ENCODE measurements at places on chromosomes 3 and 15. TPM values are rescaled to one million over a fixed set of nuclear protein-coding genes. Genes with fewer than 3 reads are reported as not detected.

- no peak for DNase-seq
Measured at GRCh38 chr15:31316135-31316795, 10.4 kb upstream of the KLF13 start.

DNA sequence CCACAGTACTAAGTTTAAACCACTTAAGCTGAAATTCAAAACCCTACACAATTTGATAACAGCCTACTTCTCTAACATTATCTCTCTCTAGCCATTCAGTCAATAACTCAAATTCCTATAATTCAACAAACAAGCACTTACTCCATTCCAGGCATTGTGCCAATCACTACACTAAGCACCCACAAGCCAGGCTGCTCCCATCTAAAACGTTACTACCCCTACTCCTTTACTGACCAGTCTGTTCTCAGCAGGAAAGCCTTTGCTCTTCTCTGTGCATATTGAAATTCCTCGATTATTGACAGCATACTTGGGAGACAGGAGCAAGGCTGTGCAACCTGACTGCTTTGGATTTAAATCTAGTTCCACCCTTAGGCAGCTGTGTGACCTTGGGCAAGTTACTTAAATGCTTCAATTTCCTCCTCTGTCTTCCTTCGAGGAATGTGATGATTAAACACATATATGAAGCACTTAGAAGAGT lies 177.2 kb upstream of the THBS1 start:
- DNase-seq, result no peak

GRCh38 chr15:27201425-27201824 lies 230.4 kb downstream of the GABRG3 start:
- no peak for DNase-seq

DNA sequence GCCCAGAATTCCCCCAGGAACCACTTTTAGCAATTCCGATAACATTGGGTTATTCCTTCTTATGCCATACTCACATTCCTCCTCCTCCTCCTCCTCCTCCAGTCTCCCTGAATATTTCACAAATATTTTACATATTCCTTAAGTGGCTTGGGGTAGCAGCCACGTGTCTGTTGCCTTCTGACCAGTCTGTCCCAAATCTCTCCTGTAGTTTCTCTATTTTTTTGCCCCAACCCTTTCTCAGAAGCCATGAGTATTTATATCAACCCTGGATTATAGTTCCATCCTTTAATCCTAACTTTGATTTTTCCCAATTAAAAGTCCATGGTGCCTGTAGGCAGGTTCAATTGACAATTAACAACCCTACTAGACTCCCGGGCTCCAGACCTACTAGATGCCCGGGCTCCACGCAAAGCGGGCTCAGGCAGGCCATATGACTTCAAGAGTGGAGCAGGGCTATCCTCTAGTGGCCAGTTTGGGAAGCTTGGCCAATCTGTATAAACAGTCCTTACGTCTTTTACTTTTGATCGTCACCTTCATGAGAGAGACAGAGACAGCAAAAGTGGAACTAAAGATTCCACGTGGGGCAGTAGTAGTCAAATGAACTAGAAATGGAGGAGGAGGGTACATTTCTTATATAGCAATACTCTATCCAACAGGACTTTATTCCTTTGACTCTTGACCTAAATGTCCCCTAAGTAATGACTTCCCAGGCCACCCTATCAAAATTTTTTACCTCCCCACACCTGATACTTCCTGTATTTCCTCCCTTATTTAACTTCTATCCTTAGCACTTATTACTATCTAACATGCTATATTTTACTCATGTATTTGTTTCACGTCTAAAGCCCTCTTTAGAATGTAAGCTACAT lies 69.7 kb downstream of the USF3 start:
- DNase-seq, result no peak

DNA sequence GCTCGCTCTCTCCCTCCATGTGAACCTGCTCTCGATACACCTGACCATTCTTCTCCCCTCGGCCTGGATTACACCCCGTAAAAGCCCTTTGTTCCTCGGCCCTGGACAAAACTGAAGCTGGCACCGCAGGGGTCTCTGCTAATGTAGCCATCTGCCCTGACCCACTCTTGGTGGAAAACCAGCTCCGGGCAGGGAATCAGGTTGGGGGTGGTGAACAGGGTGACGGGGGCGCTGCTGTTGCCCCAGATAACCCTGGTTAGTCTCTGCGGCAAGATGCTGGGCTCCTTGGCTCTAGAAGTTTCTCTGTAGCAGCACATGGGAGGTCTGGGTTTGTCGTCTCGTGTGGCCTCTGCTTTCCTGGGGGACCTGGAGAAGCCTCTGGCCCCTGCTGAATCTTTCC lies 86.4 kb downstream of the WNT7A start:
- DNase-seq, result no peak

- DNase-seq, result no peak
Measured at GRCh38 chr3:32940726-32941125, 10.7 kb upstream of the CCR4 start.

DNA sequence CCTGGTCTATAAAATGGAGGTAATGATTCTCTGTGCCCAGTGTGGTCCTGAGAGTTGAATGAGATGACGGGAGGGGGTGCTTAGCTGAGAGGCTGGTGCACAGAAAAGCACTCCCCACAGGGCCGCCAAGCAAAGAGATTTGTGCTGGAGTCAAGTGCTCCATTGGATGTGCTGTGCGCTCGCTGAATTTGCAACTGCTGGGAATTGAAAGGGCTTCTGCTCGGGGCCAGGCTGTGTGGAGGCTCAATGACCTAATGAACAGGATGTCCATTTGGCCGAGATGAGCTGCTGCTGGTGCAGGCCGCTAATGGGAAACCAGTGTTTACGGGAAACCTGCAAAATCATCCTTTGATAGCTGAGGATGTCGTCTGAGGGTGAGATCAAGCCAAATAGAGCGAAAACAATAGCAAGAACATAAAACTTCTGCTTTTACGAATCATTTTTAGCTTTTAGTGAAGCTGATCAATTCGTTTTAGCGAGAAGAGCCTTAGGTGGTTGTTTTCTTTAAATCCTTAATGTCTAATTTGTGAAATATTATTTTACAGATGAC lies 211.7 kb downstream of the GABRG3 start:
- no peak for DNase-seq

DNA sequence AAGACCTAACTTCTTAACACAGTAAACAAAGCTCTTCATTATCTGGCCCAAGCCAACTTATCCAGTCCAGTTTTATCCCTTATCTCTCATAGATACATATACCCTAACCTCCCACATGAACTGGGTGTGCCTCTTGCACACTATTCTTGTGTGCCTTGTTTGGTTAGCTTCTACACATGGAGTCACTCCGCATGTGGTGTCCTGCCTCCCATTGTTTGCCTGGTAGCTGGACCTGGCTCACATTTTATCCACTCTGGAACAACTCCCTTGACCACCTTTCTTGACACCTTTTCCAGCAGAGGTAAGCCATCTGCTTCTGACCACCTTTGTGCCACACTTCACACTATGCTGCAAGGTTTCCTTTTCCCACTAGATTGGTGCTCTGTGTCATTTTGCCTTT lies 15.2 kb downstream of the TIPARP start:
- DNase-seq, result no peak

DNA sequence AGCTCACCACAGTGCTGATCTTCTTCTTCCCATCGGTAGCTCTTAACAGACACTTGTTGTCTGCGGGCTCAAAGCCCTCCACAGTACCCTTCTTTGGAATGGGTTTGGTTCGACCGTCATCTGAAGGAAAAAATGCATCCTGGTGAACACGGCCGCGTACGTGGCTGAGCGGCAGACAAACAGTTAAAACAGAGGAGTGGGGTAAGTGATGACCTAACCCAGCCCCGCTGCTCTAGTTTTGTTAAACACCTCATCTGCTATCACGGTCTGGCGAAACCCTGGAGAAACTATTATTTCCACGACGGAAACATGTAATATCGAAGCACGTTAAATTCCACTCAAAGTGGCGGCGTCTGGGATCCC lies 725 bp downstream of the SRP14 start:
- no peak for DNase-seq

- peak; percentile 11 for DNase-seq
Measured at GRCh38 chr15:73865379-73865778, 8.0 kb upstream of the TBC1D21 start.

- DNase-seq, result no peak
Measured at GRCh38 chr3:94117729-94118128, 54.9 kb downstream of the NSUN3 start.

DNA sequence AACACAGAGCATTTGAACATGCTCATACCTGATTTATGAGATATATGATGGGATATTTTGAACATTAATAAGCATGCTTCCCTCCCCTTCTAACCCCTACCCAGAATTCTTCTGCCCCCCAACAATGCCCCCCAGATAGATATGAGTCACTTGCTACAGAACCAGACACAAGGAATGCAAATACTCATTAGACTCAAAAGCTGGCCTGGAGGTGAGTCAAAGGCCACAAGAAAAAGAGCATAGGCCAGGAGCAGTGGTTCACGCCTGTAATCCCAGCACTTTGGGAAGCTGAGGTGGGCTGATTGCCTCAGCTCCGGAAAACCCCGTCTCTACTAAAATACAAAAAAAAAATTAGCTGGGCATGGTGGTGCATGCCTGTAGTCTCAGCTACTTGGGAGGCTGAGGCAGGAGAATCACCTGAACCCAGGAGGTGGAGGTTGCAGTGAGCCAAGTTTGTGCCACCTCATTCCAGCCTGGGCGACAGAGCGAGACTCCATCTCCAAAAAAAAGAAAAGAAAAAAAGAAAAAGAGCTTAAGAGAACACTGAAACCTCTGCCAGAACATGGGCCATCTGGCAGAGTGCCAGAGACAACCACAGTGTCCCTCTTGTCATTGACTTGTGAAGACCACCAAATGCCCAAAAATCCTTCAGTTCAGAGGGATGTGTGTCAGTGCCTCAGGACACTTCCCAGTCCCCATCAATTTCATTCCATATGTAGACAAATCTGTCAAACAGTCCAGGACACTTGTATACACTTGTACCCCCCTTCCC lies 3.9 kb upstream of the SH3GL3 start:
- no peak for DNase-seq

- no peak for DNase-seq
Measured at GRCh38 chr3:45002139-45002660, 23.9 kb upstream of the CLEC3B start.

DNA sequence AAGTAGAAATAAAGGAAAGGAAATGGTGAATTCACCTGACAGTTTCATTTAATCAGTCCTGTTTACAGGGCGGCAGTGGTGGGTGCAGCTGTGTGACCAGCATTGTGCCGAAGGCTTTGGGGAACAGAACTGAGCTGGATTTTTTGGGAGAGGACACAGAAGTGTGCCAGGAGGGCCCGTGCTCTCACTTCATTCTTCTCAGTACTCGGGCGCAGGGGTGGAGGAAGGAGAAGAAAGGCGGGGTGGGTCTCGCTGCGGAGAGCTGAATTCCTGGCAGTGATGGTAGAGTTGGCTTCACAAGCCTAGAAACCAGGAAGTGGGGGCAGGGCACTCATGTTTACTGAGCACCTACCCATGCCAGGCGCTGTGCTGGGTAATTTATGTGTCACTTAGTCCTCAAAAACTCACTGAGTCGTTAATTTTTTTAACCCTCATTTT lies 64.6 kb downstream of the CRTC3 start:
- no peak for DNase-seq

GRCh38 chr15:89362203-89363101 lies 27.8 kb upstream of the POLG start:
- DNase-seq, result no peak

- DNase-seq, result peak; percentile 76
Measured at GRCh38 chr15:71115567-71116351, 488 bp downstream of the THSD4 start.

DNA sequence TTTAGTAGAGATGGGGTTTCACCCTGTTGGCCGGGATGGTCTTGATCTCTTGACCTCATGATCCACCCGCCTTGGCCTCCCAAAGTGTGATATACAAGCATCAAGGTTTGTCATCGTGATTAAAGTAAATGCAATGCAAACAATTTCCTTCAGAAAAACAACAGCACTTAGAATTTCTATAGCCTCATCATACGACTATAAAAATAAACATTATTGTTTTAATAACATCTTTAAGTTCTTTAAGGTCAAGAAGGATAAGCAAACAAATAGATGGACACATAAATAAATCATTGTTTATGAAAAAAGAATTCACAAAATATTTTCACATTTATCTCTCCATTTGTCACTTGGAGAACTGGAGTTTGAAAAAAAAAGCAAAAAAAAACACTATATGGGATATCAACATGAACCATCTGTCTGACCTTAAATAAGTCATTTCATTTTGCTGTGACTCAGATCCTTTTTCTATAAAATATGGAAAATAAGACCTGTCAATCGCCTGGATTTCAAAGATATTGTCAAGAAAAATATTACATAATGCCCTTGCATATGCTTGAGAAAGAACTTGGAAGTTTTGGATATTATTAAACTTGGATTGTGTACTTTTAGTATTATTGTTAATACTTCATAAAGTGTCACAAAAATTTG lies 642.0 kb upstream of the KCNMB2 start:
- no peak for DNase-seq

DNA sequence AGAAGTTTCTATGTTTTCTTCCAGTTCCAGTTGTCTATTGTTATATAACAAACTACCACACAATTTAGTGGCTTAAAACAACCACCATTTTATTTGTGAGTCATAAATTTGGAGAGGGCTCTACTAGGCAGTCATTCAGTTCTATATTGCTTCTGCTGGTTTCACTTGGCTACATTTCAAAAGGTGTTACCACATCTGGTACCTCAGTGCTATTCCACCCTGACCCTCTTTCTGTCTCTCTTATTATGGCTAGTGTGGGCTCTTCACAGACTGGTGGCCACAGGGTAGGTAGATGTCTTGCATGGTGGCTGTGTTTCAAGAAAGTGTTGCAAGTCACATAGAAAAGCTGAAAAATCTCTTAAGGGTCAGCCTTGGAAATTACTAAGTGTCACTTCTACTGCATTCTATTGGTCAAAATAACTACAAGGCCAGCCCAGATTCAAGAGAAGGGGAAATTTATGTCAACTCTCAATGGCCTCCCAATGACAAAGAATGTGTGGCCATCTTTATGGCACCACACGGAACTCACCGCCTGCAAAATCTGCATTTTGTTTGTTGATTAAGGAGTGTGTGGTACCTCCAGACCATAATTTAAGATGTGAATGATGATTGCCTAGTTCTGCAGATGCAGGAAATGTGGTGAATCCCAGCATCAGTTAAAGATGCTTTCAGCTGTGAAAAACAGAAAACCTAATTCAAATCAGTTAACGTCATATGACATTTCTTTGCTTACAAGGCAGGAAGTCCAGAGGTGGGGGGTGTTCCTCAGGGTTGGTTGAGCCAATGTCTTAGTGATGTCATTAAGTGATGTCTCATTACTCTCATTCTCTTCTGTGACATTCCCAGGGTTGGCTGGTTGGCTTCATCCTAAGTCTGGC lies 105.8 kb upstream of the RASGRP1 start:
- no peak for DNase-seq

- DNase-seq, result no peak
Measured at GRCh38 chr15:63945838-63946298, 100.4 kb downstream of the DAPK2 start.

GRCh38 chr15:68204361-68204760 lies 771 bp downstream of the CALML4 start:
- peak; percentile 36 for DNase-seq

GRCh38 chr3:106880206-106880605 lies 497.0 kb upstream of the CCDC54 start:
- no peak for DNase-seq

Gene GABRG3
- total RNA-seq, result 2.6 TPM

Gene IQCH
- 1.00 TPM for total RNA-seq

Gene C3orf22
- not detected for total RNA-seq

Gene HTR3E
- total RNA-seq, result not detected

Gene SCAMP5
- total RNA-seq, result 38.1 TPM

Gene TCTA
- 25.0 TPM for total RNA-seq

Gene ARNT2
- 22.4 TPM for total RNA-seq

Gene ANKRD34C
- not detected for total RNA-seq

Gene MGLL
- total RNA-seq, result 28.8 TPM

Gene CCR2
- total RNA-seq, result not detected

Gene CHRNA3
- total RNA-seq, result 19.2 TPM

Gene BTLA
- not detected for total RNA-seq

Gene MESP2
- total RNA-seq, result not detected

Gene NGLY1
- 34.4 TPM for total RNA-seq

Gene CKMT1B
- total RNA-seq, result 73.2 TPM
